Fibroblast of upper back skin (primary cell): ENCODE measurements at places on chromosomes 3 and 15.

- peak; percentile 91 for DNase-seq
These were observed 37.9 kb downstream of the RPL39L start for GRCh38 chr3:187101184-187102072.

- no peak for DNase-seq
These were observed 228.6 kb upstream of the CMC1 start for GRCh38 chr3:28012830-28013229.

DNA sequence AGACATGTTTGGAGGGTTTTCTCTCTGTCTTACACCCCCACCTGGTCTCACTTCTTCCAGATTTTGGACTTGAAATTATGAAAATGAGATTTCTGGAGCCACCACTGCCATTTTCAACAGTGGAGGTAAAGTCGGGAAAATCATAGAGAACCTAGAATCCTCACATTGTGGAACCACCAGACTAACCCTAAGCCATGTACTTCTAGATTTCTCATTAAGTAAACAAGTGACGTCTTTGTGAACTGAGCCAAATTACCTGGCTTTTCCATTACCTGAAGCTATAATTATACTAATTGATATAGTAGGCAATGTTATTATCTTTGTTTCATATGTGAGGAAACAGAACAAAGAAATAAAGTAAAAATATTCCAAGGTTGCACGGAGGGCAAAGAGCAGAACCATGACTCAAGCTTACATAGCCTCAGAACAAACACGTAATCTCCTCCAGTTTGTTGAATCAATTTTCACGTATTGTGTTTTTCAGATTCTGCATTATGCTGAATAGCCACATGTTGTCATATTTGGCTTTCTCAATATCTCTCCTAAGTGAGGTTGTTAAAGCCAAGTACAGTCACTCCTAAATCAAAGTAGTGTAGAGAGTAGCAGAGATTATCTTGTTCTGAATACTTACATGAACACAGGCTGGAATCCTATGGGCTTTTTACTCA is 101.3 kb upstream of the CMC1 start:
- DNase-seq: no peak

DNA sequence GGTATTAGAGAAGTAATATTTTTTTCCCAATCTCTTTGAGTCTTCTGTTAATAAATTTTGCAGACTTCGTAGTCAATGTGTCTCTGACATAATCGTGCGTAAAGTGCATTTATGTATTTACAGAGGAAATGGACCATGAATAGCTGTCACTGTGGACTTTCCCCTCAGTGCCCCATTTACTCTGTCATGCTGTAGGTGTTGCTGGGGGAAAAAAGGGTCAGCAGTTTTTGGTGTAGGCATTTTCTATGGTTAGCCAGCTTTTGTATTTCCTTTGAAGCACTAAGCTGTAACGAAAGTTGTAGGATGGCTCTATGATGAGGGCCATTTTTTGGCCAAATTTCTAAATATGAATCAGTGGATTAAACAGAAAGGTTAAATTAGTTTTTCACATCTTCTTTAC is 598.4 kb downstream of the FGF12 start:
- DNase-seq: no peak

- peak; percentile 42 for DNase-seq
These were observed 275.2 kb upstream of the MEIS2 start for GRCh38 chr15:37375519-37375918.

GRCh38 chr3:38580450-38581382 is 68.8 kb downstream of the SCN5A start:
- DNase-seq: no peak

DNA sequence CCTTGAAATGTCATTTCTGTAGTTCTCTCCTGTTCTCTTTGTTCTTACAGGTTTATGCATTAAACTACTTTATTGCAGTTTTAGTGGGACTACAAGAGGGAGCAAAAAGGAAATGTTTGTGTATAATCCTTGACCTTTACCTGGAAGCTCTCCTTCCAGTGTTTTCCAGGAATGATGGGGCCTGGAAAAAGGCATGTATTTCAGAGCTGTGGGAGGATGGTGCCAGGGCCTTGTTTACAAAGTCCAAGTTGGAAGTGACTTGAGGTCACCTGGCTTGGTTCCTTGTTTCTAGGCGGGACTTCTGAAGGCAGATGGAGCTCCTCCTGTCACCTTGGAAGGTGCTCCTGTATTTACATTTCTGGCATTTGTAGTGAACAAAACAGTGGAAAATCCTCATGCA is 15.1 kb downstream of the ACVR2B start:
- no peak for DNase-seq

DNA sequence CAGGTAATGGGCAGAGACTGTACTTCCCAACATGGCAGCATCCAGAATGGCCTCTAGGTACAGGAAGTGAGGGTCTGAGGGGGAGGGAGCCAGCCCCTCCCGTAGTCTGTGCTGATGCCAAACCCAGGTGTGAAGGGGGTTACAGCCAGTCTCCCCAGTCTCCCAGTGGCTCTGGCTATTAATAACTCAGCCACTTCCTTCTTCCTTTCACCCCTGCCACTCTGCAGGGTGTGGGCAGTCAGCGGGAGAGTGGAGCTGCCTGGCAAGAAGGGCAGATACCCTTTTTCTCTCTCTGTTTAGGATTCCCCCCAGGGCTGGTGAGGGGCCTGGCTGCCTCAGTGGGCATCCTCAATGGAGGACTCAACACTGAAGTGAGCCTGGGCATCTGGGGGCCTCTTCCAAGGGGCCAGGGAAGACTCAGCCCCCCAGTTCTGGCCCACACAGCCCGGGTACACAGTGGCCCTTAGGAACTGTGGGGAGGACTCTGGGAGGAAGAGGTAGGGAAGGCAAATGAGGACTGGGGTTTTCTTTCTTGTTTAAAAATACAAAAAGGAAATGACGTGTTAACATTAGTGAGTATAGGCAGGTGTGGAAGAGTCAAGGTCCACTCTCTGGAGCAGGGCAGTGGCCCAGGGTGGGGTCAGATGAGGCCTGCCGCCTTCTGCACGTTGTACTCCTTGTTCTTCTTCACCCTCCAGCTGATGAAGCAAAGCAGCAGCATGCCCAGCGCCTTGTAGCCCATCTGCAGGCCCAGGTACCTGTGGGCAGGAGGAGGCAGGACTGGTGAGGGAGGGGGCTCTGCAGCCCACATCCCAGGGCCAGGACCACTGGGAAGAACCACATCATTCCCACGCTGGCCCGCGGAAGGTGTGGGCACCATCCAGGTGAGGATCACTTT is 38.6 kb upstream of the RAB6B start:
- no peak for DNase-seq

GRCh38 chr15:45855210-45855906 is 220.5 kb downstream of the SQOR start:
- DNase-seq: no peak

DNA sequence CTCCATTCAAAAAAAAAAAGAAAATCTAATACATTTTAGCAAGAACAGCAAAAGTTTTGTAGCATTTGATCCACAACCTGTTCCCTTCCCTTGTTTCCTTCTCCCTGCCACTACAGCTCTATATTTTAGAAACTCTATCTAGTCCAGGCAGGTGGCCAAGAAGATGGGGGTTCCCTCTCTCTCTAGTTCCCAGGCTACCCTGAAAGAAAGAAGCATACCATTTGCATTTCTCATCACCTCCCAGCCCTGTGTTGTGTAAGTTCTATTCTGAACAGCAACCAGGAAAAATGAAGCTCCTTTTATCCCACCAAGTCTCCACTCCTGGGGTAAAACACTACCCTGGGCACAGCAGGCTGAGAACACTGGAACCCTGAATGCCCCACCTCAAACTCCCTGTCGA is 100.0 kb downstream of the PCCB start:
- peak; percentile 97 for DNase-seq

- DNase-seq: no peak
These were observed 115.3 kb downstream of the MEGF11 start for GRCh38 chr15:66138096-66138783.

DNA sequence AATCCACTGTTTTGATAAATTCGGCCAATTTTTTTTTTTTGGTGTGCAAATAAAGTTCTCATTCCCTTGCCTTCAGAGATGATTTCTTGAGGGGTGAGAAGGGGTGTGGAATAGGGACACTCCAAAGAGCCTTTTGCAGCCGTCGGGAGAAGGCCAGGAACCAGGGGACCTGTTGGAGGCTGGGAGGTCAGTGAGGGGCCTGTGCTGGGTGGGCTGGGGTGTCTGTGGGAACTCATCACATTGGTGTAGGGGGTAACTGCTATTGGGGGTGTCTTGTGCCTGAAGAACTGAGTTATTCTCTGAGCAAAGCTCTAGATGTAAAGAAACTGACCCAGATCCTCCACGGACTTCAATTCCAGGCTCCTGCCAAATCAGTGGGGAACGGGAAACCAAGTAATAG is 13.5 kb upstream of the SKIC8 start:
- no peak for DNase-seq

DNA sequence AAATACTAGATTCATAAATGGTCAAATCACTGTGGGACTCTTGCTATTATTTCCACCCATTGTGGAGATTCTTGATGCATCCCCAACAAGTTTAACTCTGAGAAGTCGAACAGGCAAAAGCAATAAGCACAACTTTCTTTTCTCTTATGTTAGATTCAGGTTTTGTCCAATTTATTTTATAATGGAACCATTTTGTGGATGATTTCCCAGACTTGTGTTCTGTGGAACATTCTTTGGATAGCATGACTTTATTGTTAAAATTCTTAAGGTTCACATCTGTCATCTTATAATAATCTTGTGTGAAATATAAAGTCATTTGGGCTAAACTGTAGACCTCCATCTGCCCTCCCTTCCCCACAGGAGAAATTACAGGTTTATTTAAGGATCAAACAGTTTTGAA is 213.7 kb downstream of the LPP start:
- DNase-seq: no peak

DNA sequence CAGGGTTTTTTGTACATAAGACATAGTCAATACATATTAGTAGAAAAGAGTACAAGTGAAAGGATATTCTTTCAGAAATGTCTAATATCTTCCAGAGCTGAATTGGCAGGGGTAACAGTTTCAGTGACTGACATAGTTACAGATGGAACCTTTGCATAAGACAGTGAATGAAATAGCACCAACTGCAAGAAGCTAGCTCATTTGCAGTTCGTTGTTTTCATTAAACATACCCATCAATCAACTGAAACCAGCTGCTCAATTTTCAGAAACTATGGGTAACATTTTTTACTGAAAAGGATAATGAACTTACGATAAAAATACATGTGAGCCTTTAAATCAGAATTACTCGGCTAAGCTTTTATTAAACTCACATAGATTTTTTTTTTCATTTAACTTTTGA is 93.9 kb upstream of the EPHA3 start:
- no peak for DNase-seq

DNA sequence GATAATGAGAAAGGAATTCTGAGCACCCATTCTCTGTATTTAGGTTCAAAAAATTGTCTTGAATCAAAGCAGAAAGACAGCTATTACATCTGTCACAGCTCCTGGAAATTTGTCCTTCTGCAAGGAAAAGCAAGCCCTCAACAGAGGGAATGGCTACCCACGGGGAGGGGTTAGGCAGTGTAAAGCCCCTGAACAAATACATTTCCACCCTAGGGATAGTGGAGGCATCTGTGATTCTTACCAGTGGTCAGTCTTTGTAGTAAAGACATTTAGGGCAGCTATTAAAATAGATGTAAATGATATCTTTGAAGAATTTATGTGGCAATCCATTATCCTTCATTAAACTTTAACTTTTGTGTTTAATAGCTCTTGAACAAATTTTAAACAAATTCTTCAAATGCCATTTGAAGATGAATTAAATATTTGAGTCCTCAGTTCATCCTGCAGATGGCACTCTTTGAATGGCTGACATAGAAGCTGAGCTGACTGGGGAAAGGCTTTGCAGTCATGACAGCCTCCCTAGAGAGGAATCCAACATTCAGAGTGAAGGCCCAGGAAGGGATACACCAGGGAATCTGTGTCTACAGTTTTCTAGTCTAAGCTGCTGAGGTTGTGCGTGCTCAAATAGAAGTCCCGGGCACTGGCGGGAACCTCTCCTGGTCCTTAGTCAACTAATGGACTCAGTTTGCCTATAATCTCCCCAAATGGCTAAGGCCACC is 359.7 kb upstream of the ROPN1 start:
- DNase-seq: peak; percentile 81

GRCh38 chr3:12948371-12948770 is 107.0 kb upstream of the RPL32 start:
- DNase-seq: peak; percentile 74

GRCh38 chr15:40330368-40330836 is 6.9 kb downstream of the INAFM2 start:
- no peak for DNase-seq

GRCh38 chr3:49277383-49277775 is 347 bp upstream of the C3orf62 start:
- DNase-seq: no peak

GRCh38 chr3:168933614-168934013 is 729.9 kb downstream of the MECOM start:
- peak; percentile 57 for DNase-seq

DNA sequence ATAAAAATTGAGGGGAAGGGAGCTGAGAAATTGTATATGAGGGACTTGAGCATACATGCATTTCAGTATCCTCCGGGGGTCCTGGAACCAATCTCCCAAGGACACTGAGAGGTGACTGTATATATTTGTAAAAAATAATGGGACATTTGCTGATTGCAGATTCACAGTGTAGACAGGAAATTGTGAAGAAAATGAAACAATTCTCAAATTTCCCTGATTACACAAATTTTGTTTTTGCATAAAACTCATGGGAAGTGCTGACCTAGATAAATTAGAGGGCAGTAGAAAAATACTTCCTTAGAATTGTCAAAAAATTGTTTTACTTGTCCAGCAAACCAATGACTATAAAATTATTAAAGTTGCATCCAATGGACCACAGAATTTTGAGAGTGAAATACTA is 64.0 kb downstream of the IFT57 start:
- DNase-seq: no peak

GRCh38 chr3:68504201-68504600 is 428.1 kb downstream of the TAFA4 start:
- no peak for DNase-seq

- no peak for DNase-seq
These were observed 136.5 kb downstream of the TPRA1 start for GRCh38 chr3:127454051-127454450.

- no peak for DNase-seq
These were observed 17.0 kb downstream of the NISCH start for GRCh38 chr3:52472239-52473000.

DNA sequence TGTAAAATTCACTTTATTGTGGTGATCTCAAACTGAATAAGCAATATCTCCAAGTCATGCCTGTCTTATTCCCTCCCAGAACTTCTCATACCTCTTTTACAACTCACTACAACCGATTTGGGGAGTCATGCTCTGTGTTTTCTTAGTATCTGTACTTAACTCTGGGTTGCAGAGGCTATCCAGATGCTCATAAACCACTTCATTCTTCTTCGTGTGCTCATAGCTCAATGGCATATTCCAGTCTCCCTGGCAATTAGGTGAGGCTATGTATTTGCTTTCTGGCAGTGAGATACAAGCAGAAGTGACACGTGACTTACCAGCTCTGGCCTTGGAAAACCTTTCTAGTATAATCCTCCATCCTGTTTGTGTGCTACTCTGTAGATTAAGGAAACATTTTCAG is 360.9 kb downstream of the ZNF385D start:
- DNase-seq: peak; percentile 86

DNA sequence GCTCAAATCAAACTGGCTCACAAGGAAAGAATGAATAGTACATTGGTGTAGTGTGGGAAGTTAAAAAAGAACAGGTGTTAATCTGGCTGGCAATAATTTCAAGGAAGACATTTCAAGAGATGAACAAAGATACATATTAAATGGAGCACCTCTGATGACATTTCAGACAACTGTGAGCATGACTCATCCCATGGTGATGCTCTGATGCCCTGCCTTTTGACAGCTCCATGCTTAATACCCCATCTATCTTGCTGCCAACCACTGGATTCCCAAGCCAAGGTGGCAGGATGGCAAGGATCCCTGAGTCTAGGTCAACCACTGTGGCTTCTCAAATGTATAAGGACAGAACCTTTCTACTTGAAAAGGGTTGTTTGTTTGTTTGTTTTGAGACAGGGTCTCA is 29.3 kb downstream of the LRRC2 start:
- no peak for DNase-seq
